ENCODE measurements at places on chromosomes 5 and 9. TPM values are rescaled to one million over a fixed set of nuclear protein-coding genes. Genes with fewer than 3 reads are reported as not detected.

LCN2 gene
- total RNA-seq: 456 TPM

SLC36A2 gene
- total RNA-seq: not detected

IFNA13 gene
- total RNA-seq: not detected

PTGDS gene
- total RNA-seq: 16.1 TPM

PCDHA11 gene
- 0.58 TPM for total RNA-seq

ZNF883 gene
- total RNA-seq: 0.38 TPM

LTC4S gene
- 3.0 TPM for total RNA-seq

SPACA9 gene
- 1.6 TPM for total RNA-seq

SLC22A4 gene
- total RNA-seq: 13.4 TPM

NUDCD2 gene
- total RNA-seq: 24.1 TPM

SPAG8 gene
- 2.5 TPM for total RNA-seq

EGR1 gene
- total RNA-seq: 23.5 TPM

CER1 gene
- 0.25 TPM for total RNA-seq
